ENCODE measurements at places on chromosomes 16 and 17.

- no peak for DNase-seq
Measured at GRCh38 chr17:2184993-2185931, 118.3 kb downstream of the SMG6 start.

DNA sequence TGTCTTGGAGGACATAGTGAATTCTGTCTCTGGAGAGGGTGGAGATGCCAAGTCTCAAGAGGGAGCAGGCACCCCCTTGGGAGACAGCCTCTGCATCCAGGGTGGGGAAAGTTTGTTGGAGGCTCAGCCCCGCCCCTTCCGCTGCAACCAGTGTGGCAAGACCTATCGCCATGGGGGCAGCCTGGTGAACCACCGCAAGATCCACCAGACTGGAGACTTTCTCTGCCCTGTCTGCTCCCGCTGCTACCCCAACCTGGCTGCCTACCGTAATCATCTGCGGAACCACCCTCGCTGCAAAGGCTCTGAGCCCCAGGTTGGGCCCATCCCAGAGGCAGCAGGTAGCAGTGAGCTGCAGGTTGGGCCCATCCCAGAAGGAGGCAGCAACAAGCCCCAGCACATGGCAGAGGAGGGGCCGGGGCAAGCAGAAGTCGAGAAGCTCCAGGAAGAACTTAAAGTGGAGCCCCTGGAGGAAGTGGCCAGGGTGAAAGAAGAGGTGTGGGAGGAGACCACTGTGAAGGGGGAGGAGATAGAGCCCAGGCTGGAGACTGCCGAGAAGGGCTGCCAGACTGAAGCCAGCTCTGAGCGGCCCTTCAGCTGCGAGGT is 5.2 kb downstream of the ZNF646 start:
- no peak for DNase-seq

GRCh38 chr17:57665696-57666095 is 79.4 kb downstream of the CCDC182 start:
- no peak for DNase-seq

DNA sequence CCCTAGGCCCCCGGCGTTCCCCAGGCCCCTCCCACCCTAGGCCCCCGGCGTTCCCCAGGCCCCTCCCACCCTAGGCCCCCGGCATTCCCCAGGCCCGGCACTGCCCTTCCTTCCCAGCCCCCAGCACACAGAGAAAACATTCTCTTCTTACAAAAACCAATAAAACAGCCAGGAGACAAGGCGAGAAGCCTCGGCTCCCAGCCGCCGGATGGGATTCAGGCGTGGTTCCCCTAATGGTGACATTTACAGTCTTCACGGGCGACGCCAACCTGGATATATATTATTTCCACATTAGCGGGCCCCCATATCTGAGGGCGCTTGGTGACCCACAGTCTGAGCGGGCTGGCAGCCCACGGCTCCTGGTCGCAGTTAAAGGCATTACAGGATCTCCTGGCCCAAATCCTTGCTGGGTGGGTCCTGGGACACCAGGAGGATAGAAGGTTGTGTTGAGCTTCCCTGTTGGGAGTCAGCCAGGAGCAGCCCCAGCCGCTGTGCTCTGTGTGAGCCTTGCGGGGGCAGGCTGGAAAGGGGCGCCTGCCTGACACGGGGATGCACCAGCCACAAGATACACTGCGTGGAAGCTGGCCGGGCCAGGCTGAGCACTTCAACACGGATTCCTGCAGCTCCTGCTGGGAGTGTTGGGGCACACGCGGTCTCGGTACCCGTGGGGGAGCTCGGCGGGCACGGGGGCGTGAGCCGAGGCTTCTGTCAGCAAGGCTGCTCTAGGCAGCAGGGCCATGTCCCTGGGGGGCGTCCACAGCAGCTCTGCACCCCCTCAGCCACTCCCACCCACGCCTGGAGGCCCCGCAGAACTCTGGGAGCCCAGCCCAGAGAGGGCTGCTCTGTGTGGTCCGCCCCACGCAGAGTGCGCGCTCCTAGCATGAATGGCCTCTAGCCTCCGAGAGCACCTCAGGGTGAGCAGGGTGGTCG is 83.7 kb downstream of the LMF1 start:
- no peak for DNase-seq

- no peak for DNase-seq
Measured at GRCh38 chr17:81601525-81602120, 35.3 kb downstream of the NPLOC4 start.

DNA sequence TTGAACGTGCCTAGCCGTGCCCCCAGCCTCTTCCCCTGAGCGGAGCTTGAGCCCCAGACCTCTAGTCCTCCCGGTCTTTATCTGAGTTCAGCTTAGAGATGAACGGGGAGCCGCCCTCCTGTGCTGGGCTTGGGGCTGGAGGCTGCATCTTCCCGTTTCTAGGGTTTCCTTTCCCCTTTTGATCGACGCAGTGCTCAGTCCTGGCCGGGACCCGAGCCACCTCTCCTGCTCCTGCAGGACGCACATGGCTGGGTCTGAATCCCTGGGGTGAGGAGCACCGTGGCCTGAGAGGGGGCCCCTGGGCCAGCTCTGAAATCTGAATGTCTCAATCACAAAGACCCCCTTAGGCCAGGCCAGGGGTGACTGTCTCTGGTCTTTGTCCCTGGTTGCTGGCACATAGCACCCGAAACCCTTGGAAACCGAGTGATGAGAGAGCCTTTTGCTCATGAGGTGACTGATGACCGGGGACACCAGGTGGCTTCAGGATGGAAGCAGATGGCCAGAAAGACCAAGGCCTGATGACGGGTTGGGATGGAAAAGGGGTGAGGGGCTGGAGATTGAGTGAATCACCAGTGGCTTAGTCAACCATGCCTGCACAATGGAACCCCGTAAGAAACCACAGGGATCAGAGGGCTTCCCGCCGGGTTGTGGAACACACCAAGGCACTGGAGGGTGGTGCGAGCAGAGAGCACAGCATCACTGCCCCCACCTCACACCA is 724 bp downstream of the GAA start:
- DNase-seq: no peak

- DNase-seq: no peak
Measured at GRCh38 chr16:52837251-52837650, 215.4 kb downstream of the CHD9NB start.

GRCh38 chr17:54899721-54900456 is 763 bp upstream of the TOM1L1 start:
- no peak for DNase-seq

DNA sequence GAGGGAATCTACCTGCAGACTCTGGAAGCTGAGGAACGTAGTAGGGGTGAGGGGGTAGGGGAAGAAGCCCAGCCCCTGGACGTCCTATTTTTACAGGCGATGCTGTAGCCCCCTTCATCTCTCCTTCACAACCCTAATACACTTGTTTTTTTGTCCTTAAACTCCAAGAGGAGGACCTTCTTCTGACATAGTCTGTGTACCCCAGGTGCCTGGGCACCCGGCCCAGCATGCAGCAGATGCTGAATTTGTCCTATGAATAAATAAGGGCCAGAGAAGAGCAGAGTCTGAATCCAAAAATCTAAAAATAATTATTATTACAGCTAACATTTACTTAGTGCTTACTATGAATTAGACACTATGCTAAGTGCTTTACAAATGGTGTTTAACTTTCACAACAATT is 5.1 kb downstream of the KIF18B start:
- DNase-seq: no peak

GRCh38 chr17:2174014-2174413 is 119.1 kb downstream of the HIC1 start:
- DNase-seq: no peak

GRCh38 chr16:10497132-10498101 is 83.0 kb downstream of the EMP2 start:
- no peak for DNase-seq

GRCh38 chr16:3022208-3022683 is 1.5 kb downstream of the HCFC1R1 start:
- DNase-seq: peak; percentile 89

DNA sequence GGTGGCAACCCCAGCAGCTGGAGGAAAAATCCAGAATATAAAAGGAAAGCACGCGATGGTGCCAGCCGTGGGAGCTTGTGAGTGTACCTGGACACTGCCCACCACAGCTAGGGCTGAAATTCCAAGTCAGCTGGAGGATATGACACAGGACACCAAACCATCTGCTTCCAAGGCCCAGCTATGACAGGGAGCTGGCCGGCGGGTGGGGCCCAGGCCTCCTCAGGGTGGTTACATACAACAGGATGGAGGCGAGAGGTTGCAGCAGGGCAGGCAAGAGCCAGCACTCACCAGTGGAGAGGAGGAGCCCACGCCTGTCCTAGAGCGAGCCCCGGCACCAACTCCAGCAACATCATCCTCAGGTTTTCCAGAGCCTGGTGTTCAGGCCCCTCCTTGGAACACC is 163.2 kb upstream of the RPL38 start:
- no peak for DNase-seq

- no peak for DNase-seq
Measured at GRCh38 chr17:63571632-63572310, 21.5 kb downstream of the DCAF7 start.

- no peak for DNase-seq
Measured at GRCh38 chr16:58333985-58334384, 39.2 kb upstream of the PRSS54 start.

DNA sequence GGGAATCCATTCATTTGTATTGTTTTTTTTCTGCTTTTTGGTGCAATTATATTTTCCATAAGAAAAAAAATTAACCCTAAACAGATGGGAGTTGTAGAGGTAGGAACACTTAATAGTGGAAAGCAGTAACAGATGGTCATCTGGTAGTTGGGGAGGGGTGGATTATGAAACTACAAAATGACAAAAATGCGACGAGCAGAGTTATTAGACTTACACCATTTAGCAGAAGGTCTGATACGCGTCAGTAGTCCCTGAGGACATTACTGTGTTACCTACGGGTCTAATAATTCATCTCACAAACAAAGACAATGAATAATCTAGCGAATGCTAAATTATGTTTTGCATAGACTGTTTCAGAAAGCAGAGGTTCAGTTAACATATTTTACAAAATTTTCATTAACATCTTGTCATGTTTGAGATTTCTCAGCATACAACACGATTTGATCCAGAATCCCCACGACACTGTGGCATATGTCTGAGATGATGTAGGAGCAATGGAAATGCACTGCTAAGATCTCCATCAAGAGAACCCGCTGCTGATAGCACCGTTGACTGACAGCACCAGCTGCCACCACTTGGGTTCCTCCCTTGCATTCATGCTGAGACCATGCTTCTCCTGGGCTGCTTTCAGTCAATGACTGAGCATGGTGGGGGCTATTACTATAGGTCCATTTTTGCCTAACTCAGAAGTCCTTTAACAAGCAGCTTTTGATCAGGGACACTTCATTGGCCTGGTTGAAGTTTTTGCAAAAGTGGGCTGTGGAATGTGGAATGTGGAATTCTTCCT is 182.2 kb upstream of the CPHXL start:
- no peak for DNase-seq

GRCh38 chr16:13968835-13969234 is 48.9 kb downstream of the ERCC4 start:
- DNase-seq: no peak

- DNase-seq: no peak
Measured at GRCh38 chr16:80063713-80064069, 463.2 kb upstream of the MAF start.

DNA sequence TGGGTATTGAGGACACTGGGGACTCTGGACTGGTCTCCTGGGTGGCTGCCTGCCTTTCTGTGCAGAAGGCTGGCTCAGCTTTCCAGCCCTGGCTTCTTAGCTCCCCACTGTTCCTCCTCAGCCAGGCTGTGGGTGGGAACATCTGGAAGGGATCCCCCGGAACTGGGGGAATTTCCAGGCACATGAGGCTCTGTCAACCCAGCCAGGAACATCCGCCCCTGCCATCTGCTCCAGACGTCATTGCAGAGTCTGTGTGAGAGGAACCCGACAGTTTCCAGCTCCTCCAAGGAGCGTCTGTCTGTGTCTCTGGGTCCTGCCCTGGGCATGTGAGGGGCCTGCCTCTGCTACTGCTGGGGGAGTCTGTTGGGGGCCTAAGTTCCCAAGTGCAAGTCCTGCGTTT is 36.2 kb upstream of the CRHR1 start:
- DNase-seq: no peak

DNA sequence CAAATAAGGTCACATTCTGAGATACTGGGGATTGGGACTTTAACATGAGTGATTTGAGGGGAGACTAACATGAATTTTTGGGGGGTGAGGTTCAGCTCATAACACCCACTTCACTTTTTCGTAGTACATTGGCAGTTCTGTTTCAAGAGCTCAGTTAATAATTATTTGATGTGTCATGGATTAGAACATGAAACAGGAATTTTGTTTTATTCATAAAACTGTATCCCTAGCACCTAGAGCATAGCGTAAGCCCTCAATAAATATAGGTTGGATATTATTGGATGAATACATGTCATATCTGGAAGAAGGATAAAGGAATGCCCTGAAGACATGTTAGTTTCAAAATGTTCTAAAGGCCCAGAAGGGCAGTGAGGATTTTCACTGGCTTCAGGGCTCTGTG is 119.8 kb downstream of the PRKCA start:
- DNase-seq: no peak

DNA sequence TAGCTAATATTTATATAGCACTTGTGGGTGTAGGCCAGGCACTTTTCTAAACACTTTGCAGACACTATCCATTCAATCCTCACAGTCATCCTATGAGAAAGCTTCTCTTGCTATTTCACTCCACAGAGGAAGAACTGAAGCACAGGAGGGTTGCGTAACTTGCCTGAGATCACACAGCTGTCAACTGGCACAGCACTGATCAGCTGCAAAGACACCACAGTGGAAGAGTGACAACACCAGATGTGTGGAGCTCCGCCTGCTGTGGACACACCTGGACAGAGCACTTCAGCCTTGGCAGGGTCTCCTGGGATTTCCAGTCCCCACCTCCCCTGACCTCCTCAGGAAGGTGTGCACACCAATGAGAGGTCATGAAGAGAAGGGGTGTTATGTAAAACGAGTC is 13.3 kb upstream of the CNEP1R1 start:
- no peak for DNase-seq

- DNase-seq: no peak
Measured at GRCh38 chr17:49465331-49465903, 29.7 kb upstream of the NGFR start.

GRCh38 chr17:17765359-17766076 is 71.3 kb downstream of the SREBF1 start:
- DNase-seq: no peak

DNA sequence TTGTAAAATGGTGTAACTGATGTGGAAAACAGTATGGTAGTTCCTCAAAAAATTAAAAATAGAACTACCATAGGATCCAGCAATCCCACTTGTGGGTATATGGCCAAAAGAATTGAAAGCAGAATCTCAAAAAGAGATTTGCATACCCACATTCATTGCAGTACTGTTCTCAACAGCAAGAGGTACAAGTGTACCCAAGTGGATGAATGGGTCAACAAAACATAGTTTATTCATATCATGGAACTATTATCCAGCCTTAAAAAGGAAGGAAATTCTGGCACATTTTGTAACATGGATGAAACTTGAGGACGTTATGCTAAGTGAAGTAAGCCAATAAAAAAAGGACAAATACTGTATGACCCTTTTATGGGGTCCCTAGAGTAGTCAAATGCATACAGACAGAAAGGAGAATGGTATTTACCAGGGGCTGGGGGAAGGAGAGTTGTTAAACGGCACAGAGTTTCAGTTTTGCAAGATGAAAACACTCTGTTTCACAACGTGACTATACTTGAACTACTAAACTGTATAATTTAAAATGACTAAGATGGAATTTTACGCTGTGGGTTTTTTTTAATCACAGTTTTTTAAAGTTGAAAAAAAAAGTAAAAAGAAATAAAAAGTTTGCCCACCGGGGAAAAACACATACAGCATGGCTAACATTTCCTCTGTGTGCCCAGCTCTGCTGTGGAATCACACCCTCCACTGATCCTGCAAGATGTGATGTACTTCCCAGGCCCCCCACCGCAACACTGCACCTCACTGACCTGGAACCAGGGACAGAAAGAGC is 6.1 kb downstream of the TVP23A start:
- no peak for DNase-seq

- no peak for DNase-seq
Measured at GRCh38 chr17:50488880-50489279, 10.2 kb downstream of the RSAD1 start.
